ENCODE measurements at places on chromosomes 1 and 21.

- DNase-seq, result no peak
Observed at GRCh38 chr1:64575881-64576676, 106.2 kb downstream of the CACHD1 start.

- peak; percentile 71 for DNase-seq
Observed at GRCh38 chr1:41241749-41242341, at the start of gene SCMH1. TSS of gene SCMH1 (minus strand) at chr1:41242306. CDS start at chr1:41186133, 56,173 bp downstream.

DNA sequence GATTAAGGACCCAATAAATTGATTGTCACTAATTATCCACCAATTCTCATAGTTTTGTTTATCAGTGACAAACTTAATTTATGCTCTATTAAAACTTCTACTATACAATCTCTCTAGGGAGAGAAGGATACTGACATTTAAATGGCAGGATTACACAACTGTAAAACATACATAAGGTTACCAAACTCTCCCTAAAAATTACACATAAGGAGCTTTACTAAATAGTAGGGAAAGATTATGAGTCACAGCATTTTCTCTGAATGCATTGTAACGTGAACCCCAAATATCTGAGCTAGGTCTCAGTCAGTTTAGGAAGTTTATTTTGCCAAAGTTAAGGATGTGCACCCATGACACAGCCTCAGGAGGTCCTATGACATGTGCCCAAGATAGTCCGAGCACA is 2140.6 kb downstream of the NCAM2 start:
- DNase-seq, result no peak

- no peak for DNase-seq
Observed at GRCh38 chr1:227897704-227898438, 49.9 kb downstream of the WNT9A start.

DNA sequence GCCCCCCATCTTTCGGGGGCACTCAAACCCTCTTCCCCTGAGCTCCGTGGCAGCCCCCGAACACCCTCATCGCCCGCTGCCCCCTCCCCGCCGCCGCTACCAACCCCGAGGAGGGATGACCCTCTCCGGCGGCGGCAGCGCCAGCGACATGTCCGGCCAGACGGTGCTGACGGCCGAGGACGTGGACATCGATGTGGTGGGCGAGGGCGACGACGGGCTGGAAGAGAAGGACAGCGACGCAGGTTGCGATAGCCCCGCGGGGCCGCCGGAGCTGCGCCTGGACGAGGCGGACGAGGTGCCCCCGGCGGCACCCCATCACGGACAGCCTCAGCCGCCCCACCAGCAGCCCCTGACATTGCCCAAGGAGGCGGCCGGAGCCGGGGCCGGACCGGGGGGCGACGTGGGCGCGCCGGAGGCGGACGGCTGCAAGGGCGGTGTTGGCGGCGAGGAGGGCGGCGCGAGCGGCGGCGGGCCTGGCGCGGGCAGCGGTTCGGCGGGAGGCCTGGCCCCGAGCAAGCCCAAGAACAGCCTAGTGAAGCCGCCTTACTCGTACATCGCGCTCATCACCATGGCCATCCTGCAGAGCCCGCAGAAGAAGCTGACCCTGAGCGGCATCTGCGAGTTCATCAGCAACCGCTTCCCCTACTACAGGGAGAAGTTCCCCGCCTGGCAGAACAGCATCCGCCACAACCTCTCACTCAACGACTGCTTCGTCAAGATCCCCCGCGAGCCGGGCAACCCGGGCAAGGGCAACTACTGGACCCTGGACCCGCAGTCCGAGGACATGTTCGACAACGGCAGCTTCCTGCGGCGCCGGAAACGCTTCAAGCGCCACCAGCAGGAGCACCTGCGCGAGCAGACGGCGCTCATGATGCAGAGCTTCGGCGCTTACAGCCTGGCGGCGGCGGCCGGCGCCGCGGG is 837 bp downstream of the FOXD3 start:
- DNase-seq, result peak; percentile 61

- DNase-seq, result no peak
Observed at GRCh38 chr21:26438976-26439375, 134.1 kb downstream of the CYYR1 start.

DNA sequence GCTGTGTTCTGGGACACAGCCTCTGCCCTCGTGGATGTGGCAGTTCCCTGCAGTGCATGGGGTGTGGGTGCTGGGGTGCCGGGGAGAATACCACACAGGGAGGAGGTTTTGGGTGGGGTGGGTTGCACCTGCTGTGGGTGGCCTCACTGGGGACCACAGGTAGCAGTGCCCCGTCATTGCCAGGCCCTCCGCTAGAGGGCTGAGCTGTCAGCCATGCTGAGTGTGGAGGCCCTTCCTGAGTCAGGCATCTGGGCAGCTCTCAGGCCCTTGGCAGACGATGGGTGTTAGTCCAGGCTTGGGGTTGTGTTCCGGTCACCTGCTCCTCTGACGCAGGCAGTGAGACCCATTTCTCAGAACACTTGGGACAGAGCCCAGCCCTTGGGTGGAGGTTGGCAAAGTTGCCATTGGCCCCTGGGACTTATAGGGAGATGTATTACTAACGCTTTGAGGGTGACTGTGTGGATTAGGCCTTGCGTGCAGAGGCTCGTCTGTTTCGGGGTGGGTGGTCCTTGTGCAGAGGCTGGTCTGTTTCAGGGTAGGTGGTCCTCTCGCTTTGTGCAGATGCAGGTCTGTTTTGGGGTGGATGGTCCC is 23.9 kb downstream of the PCNT start:
- DNase-seq, result no peak

DNA sequence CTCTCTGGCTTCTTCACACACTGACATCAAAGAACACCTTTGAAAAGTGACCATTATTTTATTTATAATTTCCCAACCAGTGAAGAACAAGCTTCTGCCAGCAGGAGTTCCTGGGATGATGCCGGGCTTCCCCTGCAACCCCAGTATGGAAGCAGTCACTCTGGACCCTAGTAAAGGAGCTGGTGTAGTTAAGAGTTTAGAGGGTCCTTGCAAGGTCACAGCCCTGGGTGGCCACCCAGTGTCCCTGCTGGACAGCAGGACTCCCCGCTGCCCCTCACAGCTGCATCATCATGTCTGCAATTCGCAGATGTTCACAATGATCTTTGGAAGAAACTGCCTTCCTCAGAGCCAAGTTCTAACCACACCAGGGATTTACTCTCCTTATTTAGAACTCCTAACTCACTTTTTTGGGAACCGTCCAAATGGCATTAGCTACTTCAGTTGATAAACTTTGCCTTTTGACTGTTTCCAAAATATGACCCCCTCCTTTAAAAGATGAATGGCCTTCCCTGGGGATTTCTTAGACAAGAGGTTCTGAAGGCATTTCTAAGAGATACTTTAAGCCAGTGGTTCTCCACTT is 90.6 kb downstream of the HIVEP3 start:
- no peak for DNase-seq

GRCh38 chr1:180229483-180230415 is at the start of gene LHX4:
TSS of gene LHX4 (plus strand) at chr1:180230264. CDS start at chr1:180230530, 266 bp downstream.
- no peak for DNase-seq

GRCh38 chr1:97042551-97042950 is 321.0 kb downstream of the PTBP2 start:
- DNase-seq, result no peak
